ENCODE measurements at places on chromosomes 4 and X.

DNA sequence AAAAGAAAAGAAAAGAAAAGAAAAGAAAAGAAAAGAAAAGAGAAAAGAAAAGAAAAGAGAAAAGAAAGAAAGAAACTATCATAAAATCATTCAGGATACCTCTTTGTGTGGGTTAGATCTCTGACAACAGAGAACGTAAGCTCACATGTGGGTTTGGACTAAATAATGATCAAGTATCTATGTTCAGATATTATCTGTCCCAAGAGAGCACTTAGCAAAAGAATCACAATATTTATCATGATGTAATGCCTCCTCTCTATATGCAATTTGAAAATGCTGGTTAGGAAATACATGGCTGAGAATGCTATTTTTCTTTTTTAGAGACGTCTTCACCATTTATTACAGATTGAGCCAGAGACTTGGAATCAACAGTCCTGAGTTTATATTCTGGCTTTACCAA, 191.3 kb downstream of the KCNIP4 start:
- DNase-seq, result no peak

DNA sequence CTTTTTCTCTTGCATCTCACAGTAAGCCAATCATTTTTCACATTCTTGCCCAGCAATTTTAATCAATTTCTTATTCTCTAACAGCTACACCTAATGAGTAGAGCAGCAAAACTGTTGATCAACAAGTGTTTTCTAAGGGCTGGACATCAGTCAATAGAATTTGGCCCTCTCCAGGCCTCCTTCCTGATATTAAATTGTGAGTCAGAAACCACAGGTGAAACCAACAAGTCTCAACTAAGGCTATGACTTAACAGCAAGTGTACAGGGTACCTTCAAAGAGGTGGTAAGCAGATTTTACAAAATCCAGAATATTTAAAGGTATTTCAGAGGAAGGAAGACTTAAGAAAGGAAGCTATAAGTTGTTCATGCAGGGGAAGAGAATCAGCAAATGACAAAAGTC, 156.5 kb upstream of the ARHGAP24 start:
- DNase-seq, result no peak

- no peak for DNase-seq
Observed at GRCh38 chrX:101287402-101287801, 3.7 kb downstream of the TAF7L start.

DNA sequence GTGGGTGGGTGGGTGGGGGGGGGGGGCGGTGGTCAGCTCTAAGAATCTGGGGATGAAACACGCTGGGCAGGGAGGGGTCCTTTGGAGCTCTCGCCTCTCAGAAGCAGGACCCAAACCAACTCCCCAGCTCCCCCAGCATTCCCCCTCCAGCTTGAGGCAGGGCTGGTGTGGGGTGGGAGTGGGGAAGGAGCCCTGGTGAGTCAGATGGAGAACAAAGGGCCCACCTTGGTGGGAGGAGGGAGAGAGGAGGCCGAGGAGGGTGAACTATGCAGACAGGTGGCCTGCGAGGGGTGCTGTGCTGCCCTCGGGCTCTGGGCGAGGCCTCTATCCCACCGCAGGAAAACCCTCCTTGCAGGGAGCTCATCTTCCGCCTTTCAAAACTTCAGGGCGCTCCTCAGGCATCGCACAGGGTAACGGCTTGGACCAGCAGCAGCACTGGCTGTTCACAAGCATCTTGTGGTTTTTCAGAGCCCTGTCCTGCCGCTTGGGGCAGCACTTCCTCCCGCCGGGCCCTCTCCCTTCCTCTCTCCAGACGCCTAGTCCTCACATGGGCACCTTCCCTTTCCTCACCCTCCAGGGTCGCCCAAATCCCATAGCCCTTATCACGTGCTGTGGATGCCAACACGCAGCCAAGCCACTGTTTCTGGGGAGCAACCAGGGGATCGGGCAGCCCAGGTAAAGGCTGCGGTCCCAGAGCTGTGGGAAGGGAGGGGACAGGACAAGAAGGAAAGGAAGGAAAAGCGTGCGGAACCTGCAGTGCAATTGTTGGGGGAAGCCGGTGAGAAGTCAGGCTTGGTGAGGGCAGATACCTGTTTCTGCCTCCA, 34.0 kb upstream of the GRPEL1 start:
- DNase-seq, result peak; percentile 21

DNA sequence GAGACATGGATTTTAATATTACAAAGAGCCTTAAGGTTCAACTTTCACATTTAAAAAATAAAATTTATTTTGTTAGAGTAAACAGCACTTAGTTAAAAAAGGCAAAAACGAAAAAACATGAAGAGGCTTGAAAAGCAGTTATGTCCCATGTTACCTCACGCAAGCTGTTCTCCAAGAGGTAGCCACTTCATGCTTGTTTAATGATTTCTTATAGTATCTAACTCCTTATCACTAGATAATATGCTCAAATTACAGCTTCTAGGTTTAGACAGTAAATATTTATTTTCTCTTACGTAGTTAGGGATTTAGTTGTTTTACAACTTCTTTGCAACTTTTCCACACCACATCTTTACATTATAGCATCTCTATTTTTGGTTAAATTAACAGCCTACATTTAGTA, 27.8 kb upstream of the TMPRSS11D start:
- DNase-seq, result no peak

DNA sequence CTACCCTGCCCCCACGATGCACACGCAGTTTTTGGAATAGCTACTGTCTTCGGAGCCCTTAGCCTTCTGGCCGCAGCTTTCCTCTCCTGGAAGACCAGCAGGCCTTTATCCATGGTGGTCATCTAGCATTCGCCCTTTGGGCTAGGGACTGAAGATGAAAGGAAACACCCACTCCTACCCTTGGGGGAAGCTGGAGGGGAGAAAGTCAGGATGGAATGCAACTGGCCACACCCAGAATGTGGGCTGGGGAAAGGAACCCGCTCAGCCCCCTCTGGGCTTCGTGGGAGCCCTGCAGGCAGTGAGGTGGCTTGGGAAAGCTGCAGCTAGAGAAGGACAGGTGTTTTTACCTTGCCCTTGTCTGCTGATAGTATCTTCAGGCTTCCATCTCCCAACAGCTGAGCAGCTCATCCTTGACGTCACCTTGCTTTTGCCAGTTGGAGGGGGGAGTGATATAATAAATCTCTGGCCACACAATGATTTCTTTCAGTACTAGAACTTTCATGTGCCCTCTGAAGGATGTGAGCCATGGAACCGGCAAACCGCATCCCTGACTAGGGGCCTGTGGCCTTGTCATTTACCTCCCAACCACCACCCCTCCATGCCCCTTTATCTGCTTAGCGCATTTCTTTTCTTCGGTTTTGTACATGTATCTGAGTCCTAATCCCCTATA, 59.0 kb downstream of the ELF4 start:
- DNase-seq, result no peak

DNA sequence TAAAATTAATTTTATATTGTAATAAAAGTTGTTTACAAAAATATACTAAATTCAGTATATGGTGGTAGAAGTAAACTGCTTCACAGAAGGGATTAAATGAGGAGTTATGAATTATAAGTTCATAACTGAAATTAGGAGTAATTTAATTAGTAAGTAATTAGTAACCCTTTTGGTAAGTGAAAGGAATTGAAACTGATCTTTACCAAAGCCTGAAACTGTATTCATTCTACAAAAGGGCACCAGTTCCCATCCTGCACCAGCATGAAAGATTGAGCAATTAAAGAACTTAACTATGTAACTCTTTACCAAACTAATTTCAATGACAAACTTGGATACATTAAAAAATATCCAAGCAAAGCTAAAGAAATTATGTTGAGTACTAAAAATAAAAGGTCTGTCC, 8.2 kb downstream of the MED14 start:
- no peak for DNase-seq

All from activated T-cell treated with anti-CD3 and anti-CD28 coated beads for 4 hours (primary cell).